ENCODE measurements at places on chromosomes 7 and 10.
A peak's percentile ranks its signal among the peaks of the same experiment; 100 is the strongest.

- no peak for DNase-seq
These were observed 172.3 kb downstream of the NRP1 start for GRCh38 chr10:33162248-33162575.

GRCh38 chr7:102860351-102860811, 52.4 kb upstream of the LRRC17 start:
- DNase-seq, result no peak

DNA sequence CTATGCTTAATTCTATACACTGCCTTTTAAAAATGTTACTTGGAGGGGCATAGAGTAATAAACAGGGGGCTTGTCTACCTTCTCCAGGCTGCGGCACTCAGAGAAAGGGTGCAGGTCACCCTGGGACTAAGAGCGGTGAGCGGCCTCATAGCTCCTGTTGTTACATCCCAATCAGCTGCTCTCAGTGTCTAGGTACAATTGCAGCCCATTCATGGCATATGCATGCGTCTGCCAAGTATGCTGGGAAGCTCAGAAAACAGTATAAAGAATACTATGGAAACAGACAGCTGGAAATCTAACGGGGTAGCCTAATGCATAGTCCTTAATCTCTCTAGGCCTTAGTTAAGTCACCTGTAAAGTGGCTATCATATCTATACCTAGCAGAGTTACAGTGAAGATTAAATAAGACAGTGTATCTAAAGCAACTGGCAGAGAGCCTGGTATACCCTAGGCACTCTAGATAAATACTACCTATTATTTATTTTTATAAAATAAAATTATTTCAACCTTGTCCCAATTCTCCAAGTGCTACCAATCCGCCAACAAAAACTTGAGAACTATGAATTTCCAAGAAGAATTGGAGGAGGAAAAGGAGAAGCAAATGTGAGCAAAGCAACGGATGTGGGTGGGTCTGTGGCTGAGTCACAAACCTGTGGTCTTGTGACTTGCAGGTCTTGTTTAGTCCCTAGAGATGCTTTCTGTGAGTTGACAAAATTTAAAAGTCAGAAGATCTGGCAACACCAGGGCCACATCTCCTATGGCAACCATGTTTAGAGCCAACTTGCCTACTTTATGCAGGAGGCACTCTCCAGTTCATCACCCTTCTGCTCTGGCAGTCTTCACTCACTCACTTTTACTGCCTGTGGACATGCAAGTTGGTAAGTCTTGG, 183.0 kb downstream of the RAPGEF5 start:
- peak; percentile 52 for DNase-seq

DNA sequence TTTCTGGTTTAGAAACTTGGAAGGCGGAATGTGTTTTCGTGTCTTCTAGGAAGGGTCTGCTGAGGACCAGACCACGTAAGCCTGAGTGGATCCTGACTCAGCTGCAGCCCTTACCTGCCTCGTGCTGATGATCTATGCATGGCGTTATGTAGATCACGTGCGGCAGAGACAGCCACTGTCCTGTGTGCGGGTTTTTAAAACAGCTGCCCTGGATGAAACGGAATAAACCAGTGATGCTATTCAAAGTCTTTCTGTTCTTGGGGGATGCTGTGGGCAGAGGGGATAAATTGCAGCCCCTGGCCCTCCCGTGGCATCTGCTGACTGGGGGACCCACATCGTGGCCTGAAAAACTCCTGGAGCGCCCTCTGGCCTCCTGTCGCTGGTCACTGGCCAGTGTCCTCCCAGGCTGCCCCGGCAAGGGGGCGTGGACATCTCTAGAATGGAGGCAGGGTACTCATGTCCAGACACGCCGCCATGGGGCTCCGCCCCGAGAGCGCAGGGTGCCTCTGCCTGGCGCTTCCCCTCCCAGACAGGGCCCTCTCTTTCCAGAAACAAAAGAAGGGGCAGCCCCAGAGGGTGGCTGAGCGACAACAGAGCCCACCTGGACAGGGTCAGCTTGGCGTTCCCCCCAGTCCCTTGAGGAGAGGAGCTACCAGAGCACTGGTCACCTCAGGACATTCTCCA, 13.2 kb downstream of the ALKBH4 start:
- DNase-seq, result no peak

GRCh38 chr10:21824409-21824808, 179.1 kb downstream of the DNAJC1 start:
- DNase-seq, result no peak

GRCh38 chr7:23475576-23475839, 5.2 kb upstream of the IGF2BP3 start:
- no peak for DNase-seq

- no peak for DNase-seq
These were observed 1.5 kb downstream of the HOXA4 start for GRCh38 chr7:27128776-27129728.

- DNase-seq, result peak; percentile 12
These were observed 15.2 kb upstream of the NFE2L3 start for GRCh38 chr7:26136831-26137230.

DNA sequence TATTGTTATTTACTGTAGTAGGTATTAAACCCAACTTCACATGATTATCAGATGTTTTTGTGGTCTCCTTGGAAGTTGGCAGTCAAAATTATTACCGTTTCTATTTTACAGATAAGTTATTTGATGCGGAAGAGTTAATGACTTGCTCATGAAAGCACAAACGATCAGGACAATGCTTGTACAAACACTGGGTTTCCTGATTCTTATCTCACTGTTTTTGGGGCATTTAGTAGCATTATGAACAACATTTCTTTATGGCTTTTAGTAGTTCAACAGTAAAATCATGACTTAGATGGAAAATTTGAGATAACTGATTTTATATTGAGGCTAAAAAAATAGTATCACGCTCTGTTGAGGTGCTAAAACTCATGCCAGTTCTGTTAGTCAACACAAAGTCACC, 361.5 kb upstream of the MBL2 start:
- no peak for DNase-seq

DNA sequence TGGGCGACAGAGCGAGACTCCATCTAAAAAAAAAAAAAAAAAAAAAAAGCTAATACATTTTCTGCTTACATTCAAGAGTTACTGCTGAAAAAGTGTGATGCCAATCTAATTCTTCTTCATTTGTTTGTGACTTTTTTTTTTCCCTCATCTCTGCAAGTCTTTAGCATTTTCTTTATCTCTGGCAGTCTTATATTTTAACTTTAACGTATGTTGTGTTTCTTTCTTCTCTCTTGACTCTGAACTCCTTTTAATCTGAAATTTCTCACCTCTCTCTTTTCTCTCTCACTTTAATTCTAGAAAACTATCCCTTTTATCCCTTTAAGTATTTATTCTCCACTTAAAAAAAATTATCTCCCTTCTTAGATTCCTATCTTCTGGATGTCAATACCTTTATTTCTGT, 146.5 kb downstream of the JMJD1C start:
- DNase-seq, result no peak

GRCh38 chr7:125316466-125316865, 386.8 kb upstream of the POT1 start:
- DNase-seq, result peak; percentile 61

- no peak for DNase-seq
These were observed 46.8 kb downstream of the DOCK4 start for GRCh38 chr7:112159351-112159750.

DNA sequence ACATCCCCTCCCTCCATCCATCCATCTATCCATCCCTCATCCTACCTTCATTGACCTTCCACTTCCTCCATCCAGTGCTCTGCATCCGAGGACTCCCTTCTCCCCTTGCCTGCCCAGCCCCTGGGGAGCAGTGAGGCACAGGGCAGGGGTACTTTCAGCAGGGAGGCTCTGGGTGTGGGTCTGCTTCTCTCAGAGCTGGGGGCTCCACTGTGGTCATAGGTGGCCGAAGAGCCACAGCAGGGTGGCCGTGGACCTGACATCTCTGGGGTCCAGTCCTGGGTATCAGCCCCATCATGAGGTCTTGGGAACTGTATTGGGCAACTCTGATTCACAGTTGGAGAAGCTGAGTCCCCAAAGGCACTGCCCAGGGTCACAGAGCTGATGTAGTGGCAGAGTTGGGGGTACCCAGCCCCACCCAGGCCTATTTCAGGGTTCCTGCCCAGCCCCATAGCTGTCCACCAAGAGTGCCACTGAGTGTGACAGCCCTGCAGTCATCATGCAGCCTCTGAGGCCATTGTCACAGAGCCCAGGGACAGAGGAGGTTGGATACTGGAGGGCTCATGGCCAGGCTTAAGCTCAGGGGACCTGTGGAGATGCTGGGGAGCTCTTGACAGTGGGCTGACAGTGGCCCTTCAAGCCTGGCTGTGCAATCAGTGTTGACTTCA, 35.3 kb upstream of the DPYSL4 start:
- no peak for DNase-seq

GRCh38 chr7:92876836-92877235, 40.5 kb upstream of the CDK6 start:
- DNase-seq, result no peak

- no peak for DNase-seq
These were observed 226.2 kb downstream of the TCERG1L start for GRCh38 chr10:131085091-131085860.

DNA sequence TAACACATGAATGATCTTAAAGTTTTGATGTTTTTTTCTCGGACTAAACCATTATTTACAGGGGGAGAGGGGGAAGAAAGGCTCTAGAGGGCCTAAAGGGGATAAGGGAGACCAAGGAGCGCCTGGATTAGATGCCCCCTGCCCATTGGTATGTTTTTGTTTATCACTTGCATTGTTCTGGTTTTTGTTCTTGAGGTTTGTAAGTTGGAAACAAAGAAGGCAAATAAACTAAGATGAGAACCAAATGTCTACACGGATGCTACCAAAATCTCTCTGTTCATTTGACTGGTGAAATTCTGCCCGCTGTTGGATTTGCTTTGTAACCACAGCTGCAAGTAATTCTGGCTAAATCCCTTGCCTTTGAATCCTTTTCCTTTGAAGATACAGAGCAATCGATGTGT, 99.8 kb upstream of the MACROH2A2 start:
- DNase-seq, result no peak

GRCh38 chr10:118971187-118971586, 58.3 kb upstream of the NANOS1 start:
- DNase-seq, result no peak

DNA sequence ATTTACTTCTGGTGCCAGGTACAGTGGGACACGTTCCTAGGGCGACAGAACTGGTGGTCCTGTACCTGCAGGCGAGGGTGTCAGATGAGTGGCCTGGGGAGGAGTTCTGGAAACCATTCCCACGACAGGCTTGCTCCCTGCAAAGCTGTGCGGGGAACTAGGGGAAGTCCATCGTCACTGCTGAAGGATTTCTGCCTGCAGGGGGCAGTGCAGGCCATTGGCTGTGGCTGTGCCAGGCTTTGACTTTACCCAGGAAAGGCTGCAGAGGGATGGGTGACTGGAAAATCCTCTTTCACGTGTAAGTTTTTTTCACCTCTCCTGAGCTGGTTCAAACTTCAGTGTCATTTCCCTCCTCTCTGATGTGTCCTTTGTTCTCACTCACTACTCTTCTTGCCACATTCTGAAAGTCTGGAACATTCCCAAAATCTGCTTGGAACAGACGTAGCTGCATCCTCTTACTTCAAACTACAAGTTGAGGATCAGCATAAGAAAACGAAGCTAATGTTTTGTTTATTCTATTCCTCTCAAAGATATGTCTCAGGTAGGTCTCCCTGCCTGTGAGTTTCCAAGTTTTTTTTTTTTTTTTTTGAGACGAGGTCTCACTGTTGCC, 126.5 kb downstream of the SH2D4B start:
- peak; percentile 22 for DNase-seq

GRCh38 chr10:48788554-48788953, 103.9 kb downstream of the WDFY4 start:
- DNase-seq, result no peak

GRCh38 chr10:109889867-109890266, 33.4 kb downstream of the XPNPEP1 start:
- DNase-seq, result no peak

DNA sequence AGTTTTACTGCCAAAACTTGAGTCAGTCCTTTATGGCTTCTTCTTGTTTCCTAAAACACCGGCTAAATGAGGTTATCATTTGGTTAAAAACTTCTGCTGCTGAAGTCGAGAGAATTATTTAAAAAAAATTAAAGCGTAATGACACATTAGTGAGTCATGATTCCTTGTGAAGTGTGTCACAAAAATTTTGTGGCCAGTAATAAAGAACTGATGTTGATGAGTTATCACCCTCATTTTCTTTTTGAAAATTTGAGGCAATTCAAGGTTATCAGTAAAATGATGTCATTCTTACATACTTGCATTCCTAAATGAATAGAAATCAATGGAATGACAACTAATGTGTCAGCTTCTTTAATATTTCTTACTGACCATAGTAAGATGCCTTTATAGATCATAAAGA, 427.4 kb downstream of the SORCS3 start:
- no peak for DNase-seq

GRCh38 chr10:14560274-14560673, 214.4 kb downstream of the FAM107B start:
- DNase-seq, result no peak

DNA sequence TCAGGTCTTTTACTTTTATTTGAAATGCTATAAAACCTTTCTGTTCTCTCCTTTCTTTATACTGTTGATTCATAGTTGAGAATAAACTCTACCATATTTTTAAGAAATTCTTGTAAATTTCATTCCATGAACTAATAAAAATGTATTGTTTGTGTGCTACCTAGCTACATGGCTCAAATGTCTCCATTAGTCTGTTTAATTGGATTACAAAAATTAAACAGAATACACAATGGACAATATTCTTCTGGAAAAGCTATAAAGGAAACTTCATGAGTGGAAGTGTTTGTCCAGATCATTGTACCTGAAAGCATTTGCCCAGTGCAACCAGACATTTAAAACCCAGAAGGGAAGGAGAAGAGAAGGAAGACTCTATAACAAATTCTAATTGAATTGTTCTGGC, 20.1 kb downstream of the KCND2 start:
- DNase-seq, result no peak

- no peak for DNase-seq
These were observed 126.0 kb downstream of the DNAJB6 start for GRCh38 chr7:157462840-157463239.

DNA sequence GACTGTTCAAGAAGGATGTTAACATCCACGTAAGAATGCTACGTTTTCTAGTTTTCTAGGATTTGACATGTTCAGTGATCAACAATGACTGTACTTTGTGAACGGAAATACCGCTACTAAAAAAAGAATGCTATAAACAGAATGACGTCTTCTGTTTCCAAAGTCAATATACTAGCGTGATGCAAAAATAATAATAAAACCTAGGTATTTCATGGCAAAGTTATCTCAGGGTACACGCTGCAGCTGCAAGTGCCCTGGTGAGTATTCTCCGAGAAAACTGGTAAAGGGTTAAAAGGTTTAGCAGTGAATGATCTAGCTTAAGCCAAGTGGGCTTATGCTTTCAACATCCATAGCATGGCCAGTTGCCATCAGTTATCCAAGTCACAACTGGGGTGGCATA, 653.3 kb upstream of the PFKP start:
- no peak for DNase-seq

DNA sequence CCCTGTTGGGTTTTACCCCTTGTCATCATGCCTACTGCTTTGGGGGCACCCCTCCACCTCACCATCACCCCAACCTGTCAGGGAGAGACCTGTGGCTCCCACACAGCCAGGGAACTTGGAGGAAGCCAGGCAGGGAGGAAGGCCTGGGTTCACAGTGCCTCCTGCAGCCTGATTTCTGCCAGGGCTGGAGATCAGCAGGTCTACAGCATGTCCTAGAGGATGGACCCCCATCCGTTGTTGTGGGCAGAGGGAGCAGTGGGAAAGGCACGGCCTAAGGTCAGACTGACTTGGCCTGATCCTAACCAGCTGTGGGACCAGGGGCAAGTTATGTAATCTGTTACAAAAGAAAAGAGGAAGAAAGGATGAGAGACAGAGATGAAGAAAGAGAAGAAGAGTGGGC, 28.2 kb downstream of the ZCCHC24 start:
- no peak for DNase-seq

- DNase-seq, result no peak
These were observed 2.4 kb upstream of the MKLN1 start for GRCh38 chr7:131325179-131325840.
